Naive thymus-derived CD8-positive, alpha-beta T cell (primary cell): ENCODE measurements at places on chromosomes 1 and 21.

DNA sequence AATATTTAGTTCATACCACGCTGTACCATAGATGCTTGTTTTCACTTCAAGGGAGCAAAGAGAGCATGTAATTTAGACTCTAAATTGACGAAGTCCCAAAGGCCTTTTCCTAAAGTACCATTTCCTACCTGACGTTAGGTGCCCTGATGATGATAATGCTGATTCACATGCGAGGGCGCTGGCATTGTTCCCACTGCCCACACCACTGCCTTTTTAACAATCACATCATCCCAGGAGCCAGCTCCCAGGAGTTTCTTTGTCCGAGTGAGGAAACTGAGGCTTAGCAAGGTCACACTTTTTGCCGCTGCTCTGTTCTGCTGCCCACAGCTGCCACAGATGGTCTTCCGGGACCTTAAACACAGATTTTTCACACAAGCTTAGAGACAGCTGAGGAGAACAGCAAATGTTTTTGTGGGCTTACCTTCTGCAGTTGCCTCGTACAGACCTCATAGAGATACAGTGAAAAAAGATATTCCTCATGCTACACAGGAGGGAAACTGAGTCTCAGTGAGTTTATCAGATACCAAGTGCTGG lies 69.4 kb downstream of the EVA1C start:
- H3K27me3 ChIP-seq = no peaks in the 10 kb centered on the region
- H3K36me3 ChIP-seq = peaks cover 5% of the 10 kb centered on the region
- H3K4me1 ChIP-seq = peaks cover 7% of the 10 kb centered on the region
- no peak overlapping the region for H3K4me3 ChIP-seq
- DNase-seq = no peak

DNA sequence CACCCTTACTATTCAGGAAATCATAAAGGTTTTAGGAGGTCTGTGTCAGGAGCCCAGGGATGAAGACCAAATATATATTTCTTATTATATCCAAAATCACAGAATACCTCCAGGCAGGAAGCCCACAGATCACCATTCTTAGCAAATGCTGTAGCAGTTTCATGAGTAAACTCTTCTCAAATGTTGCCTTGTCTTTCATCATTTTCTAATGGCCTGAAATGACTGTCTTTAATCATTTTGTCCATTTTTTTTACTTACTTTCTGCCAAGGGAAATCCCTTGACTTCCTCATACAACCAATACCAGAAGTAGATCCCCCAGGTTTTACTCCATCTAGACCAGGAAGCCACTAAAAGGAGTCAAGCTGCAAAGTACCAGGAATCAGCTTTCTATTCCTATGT lies 32.4 kb downstream of the PSMG1 start:
- H3K36me3 ChIP-seq = no peaks in the 10 kb centered on the region
- H3K27me3 ChIP-seq = peaks cover 2% of the 10 kb centered on the region
- DNase-seq = no peak

- H3K4me3 ChIP-seq = no peak overlapping the region
- peaks cover 4% of the 10 kb centered on the region for H3K36me3 ChIP-seq
- no peak for DNase-seq
- no peaks in the 10 kb centered on the region for H3K27me3 ChIP-seq
Observed at GRCh38 chr1:1081311-1082238, 7.5 kb upstream of the RNF223 start.

- peak; percentile 12 for DNase-seq
- H3K27ac ChIP-seq = peak overlapping the region; percentile 78
- no peaks in the 10 kb centered on the region for H3K27me3 ChIP-seq
Observed at GRCh38 chr1:212700223-212700891, 717 bp upstream of the BATF3 start.

DNA sequence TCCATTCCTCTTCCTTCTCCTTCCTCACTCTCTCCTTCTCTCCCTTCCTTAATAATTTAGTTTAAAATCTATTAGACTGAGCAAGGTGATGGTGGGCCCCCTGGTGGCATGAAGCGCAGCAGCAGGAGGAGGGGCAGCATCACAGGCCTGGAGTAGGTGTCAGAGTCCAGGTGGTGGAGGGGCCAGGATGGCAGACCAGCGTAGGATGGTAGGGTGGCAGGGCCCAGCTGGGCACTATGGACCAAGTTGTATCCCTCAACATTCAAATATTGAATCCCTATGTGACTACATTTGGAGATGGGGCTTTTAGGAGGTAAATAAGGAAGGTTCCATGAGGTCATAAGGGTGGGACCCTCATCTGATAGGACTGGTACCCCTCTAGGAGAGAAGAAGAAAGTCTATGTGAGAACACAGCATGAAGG lies 61.0 kb downstream of the WDR4 start:
- H3K4me3 ChIP-seq = no peak overlapping the region
- no peaks in the 10 kb centered on the region for H3K36me3 ChIP-seq
- peaks cover 3% of the 10 kb centered on the region for H3K4me1 ChIP-seq
- peak overlapping the region; percentile 1 for H3K27ac ChIP-seq
- no peaks in the 10 kb centered on the region for H3K27me3 ChIP-seq

DNA sequence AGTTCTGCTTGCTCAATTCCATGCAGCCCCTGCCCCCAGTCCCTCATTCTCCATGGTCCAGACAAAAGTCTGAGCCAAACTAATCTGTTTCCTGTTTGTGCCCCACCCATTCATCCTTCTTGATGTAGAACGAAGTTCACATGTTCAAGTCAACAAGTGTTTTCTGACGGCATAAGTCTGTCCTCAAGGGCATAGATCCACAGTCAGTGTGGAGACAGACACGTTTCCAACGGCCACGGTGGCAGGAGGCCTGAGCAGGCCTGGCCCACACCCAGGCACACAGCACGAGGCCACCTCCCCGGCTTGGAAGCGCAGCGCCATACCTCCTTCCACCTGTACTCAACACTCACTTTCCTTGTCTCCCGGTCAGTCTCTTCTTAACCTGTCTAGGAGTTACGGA lies 16.1 kb downstream of the ADORA1 start:
- no peak overlapping the region for H3K27ac ChIP-seq
- H3K4me1 ChIP-seq = no peaks in the 10 kb centered on the region
- no peaks in the 10 kb centered on the region for H3K36me3 ChIP-seq
- no peak overlapping the region for H3K4me3 ChIP-seq
- DNase-seq = no peak

DNA sequence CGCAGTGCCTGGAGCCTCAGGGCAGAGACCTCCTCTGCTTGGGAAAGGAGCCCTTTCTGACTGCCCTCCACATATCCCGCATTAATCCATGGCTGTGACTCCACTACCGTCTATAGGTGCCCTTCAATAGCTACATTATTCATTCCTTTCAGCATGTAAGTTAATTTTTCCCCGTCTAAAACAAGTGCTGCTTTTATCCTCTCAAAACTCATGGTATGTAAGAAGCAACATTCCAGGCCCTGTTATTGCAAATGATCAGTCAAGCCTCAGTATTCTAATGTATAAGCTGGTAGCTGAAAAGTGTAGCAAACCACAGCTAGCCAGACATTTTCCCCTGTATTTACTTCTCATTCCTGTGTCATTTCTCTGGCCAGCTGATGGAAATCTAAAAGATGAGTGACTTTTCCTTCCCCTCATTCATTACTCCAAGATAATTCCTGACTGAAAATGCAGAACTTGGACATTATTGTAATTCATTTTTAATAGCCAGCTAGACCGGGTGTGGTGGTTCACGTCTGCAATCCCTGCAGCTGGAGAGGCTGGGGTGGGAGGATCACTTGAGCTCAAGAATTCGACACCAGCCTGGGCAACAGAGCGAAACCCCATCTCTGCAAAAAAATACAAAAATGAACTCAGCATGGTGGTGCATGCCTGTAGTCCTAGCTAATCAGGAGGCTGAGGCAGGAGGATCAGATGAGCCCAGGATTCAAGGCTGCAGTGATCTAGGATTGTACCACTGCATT lies 88.5 kb upstream of the SOD1 start:
- H3K27me3 ChIP-seq = no peaks in the 10 kb centered on the region
- no peak overlapping the region for H3K4me3 ChIP-seq
- no peaks in the 10 kb centered on the region for H3K4me1 ChIP-seq
- no peak for DNase-seq
- H3K27ac ChIP-seq = no peak overlapping the region

GRCh38 chr1:76010802-76011201 lies 63.7 kb upstream of the ST6GALNAC3 start:
- H3K4me1 ChIP-seq = no peaks in the 10 kb centered on the region
- no peak overlapping the region for H3K27ac ChIP-seq
- H3K4me3 ChIP-seq = no peak overlapping the region
- H3K36me3 ChIP-seq = no peaks in the 10 kb centered on the region

GRCh38 chr21:38355992-38356781 lies 99.4 kb downstream of the KCNJ15 start:
- peaks cover 29% of the 10 kb centered on the region for H3K27me3 ChIP-seq
- peak; percentile 45 for DNase-seq
- no peaks in the 10 kb centered on the region for H3K36me3 ChIP-seq
- no peak overlapping the region for H3K4me3 ChIP-seq
- H3K27ac ChIP-seq = no peak overlapping the region
- no peaks in the 10 kb centered on the region for H3K4me1 ChIP-seq

GRCh38 chr1:12572522-12572921 lies 45.5 kb downstream of the DHRS3 start:
- H3K36me3 ChIP-seq = no peaks in the 10 kb centered on the region
- H3K27ac ChIP-seq = no peak overlapping the region
- no peak for DNase-seq
- H3K4me1 ChIP-seq = no peaks in the 10 kb centered on the region
- H3K27me3 ChIP-seq = no peaks in the 10 kb centered on the region

DNA sequence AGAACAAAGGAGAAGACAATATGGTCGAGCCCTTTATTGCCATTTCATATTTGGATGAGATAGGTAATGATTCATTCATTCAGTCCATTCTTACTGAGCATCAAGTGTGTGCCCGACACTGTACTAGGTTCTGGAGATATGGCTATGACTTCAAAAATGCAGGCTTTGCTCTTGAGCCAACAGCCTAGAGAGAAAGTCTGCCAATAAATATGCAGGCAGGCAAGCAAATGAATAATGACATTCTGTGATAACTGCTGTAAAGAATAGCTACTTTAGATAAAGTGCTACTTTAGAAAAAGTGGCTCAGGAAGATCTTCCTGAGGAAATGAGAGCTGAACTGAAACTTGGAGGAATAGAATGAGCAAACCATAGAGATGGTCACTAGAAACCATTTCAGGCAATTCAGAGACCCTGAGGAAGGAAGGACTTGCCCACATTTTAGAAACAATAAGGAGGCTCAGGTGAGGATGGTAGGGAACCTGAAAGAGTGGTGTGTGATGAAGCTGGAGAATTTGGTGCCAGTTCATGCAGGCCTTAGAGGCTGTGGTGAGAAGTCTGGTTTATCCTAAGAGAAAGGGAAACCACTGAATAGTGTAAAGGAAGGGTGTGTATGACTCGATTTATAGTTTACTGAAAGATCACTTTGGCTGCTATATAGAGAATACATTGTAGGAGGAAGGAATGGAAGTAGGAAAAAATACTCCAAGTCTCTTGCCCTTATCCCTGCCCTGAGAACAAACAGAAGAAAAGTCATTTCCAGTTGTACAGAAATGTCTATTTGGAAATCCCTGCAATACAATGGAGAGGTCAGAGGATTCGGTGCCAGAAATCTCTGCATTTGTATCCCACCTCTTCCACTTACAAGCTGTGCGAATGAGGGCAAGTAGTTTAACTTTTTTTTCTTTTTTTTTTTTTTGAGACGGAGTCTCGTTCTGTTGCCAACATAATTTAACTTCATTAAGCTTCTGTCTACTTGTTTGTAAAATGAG lies 167.9 kb downstream of the VPS13D start:
- H3K4me3 ChIP-seq = no peak overlapping the region
- H3K4me1 ChIP-seq = peaks cover 13% of the 10 kb centered on the region
- no peaks in the 10 kb centered on the region for H3K27me3 ChIP-seq
- no peak for DNase-seq
- H3K27ac ChIP-seq = no peak overlapping the region
- H3K36me3 ChIP-seq = peaks cover 20% of the 10 kb centered on the region

GRCh38 chr1:50368179-50369007 lies 54.9 kb downstream of the DMRTA2 start:
- peaks cover 9% of the 10 kb centered on the region for H3K4me1 ChIP-seq
- no peaks in the 10 kb centered on the region for H3K36me3 ChIP-seq
- no peak overlapping the region for H3K27ac ChIP-seq
- H3K27me3 ChIP-seq = peaks cover 31% of the 10 kb centered on the region
- no peak overlapping the region for H3K4me3 ChIP-seq
- peak; percentile 30 for DNase-seq

GRCh38 chr1:107016376-107016978 lies 40.0 kb upstream of the PRMT6 start:
- H3K27ac ChIP-seq = no peak overlapping the region
- no peak overlapping the region for H3K4me3 ChIP-seq
- no peak for DNase-seq
- H3K36me3 ChIP-seq = no peaks in the 10 kb centered on the region
- peaks cover 9% of the 10 kb centered on the region for H3K27me3 ChIP-seq

GRCh38 chr1:45687754-45688740 lies at the start of gene TMEM69:
Gene TMEM69 (plus strand): TSS chr1:45688181. CDS start chr1:45691069, 2,888 bp downstream.
- H3K27ac ChIP-seq = peak within 1 kb of the TSS; percentile 99
- H3K4me1 ChIP-seq = peaks cover 19% of the 10 kb centered on the region
- no peaks in the 10 kb centered on the region for H3K27me3 ChIP-seq
- H3K4me3 ChIP-seq = peak within 1 kb of the TSS; percentile 99
- peaks cover 17% of the 10 kb centered on the region for H3K36me3 ChIP-seq

- peaks cover 10% of the 10 kb centered on the region for H3K4me1 ChIP-seq
- no peaks in the 10 kb centered on the region for H3K36me3 ChIP-seq
- no peak for DNase-seq
Observed at GRCh38 chr1:228149406-228150119, at the start of gene GJC2. Gene GJC2 (plus strand): TSS chr1:228149930. CDS start chr1:228157759, 7,829 bp downstream.

GRCh38 chr1:164716992-164717703 lies 158.2 kb downstream of the PBX1 start:
- H3K27ac ChIP-seq = no peak overlapping the region
- DNase-seq = no peak
- peaks cover 4% of the 10 kb centered on the region for H3K27me3 ChIP-seq
- no peaks in the 10 kb centered on the region for H3K36me3 ChIP-seq
- no peak overlapping the region for H3K4me3 ChIP-seq

DNA sequence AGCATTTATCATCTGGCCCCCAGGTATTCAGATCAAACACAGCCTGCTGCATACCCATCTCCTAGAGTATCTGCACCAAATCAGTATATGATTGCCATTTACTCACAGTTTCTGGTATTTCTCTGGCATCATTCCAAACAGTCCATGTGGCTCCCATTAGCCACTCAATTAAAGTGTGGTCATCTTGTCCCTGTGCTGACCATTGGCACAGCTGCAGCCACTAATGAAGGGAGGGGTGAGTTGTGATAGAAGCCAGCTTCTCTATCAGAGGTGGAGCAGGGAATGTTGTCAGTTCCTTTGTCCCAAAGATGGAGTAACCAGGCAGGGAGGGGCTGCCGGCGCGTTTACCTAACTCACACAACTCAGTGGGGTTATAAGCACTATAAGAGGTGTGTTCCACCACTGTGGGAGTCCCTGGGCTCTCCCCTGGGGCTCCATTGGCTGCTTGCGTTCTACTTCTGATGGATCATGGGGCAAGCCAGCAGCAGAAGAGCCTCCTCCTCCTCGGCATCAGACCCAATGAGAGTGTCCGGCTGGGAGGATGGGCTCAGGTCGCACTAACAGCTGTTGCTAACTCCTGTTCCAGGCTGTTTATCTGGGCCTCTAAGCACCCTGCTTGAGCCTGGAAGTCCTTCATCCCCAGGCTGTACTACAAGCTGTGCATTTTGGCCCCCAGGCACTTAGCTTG lies 108.6 kb downstream of the GDAP2 start:
- DNase-seq = no peak
- H3K27ac ChIP-seq = no peak overlapping the region
- H3K4me3 ChIP-seq = no peak overlapping the region
- H3K4me1 ChIP-seq = no peaks in the 10 kb centered on the region
- H3K27me3 ChIP-seq = peaks cover 4% of the 10 kb centered on the region
- H3K36me3 ChIP-seq = no peaks in the 10 kb centered on the region

- peaks cover 3% of the 10 kb centered on the region for H3K27me3 ChIP-seq
- no peak for DNase-seq
- peak overlapping the region; percentile 2 for H3K27ac ChIP-seq
Observed at GRCh38 chr1:116147972-116148371, 36.8 kb downstream of the MAB21L3 start.
